ENCODE measurements at places on chromosomes 4 and X.

- DNase-seq: no peak
Measured at GRCh38 chr4:15410750-15411149, 17.1 kb upstream of the C1QTNF7 start.

GRCh38 chr4:30828264-30828926 lies 108.2 kb downstream of the PCDH7 start:
- DNase-seq: no peak

DNA sequence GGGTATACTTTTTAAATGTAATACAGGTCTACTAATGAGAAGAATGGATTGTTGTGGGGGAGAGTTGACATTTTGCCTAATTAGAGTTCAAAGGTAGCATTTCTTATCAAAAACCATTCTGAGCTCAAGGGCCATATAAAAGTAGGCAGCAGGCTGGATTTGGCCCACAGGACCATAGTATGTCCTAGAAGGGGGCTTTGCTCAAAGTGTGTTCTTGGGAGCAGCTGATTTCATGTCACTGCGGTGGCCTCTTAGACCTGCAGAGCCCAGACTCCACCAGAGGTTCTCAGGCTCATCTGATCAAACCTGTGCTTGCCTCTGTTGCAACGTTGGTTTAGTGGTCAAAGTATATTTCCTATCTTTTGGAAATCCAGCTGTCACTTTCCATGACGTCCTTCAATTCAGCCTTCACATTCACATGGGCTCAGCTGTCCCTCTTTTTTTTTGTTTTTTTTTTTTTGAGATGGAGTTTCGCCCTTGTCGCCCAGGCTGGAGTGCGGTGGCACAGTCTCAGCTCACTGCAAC lies 34.6 kb upstream of the TENM3 start:
- DNase-seq: no peak

- no peak for DNase-seq
Measured at GRCh38 chr4:72136429-72136828, 104.6 kb downstream of the NPFFR2 start.

- DNase-seq: no peak
Measured at GRCh38 chrX:3522101-3522650, 175.7 kb upstream of the MXRA5 start.

- no peak for DNase-seq
Measured at GRCh38 chr4:101331017-101331416, 16.3 kb downstream of the PPP3CA start.

DNA sequence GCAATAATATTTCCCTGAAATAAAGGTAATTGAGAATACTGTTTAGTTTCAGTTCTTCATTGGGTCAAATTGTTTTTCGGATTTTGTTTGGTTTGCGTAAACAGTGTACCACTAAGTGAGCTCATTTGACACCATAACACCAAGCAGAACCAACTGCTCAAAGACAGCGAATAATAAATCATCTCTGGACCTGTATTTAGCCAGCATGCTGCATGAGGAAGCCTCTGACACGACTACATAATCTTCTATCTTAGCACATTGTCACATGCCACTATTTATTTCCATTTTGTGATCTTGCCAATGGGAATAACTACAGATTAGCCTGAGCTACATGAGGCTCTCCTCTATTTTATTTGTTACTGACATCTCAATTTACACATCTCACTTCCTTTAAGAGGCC lies 12.1 kb upstream of the PRKG2 start:
- DNase-seq: no peak

DNA sequence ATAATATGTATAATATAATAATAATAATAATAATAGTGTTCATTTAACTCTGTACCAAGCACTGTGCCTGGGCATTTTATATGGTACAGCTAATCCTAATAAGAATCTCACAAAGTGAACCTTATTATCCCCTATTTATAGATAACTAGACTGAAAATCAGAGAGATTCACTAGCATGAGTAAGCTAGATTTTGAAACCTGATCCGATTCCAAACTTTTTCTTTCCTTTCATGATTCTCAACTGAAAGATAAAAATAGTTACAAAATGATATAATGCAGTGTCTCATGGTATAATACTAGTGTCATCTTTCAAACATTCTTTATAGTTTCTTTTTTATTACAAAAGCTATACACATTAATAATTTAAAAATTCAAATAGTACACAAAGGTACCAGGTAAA lies 55.9 kb upstream of the RNF128 start:
- no peak for DNase-seq
